ENCODE measurements at places on chromosomes 7 and 10.

DNA sequence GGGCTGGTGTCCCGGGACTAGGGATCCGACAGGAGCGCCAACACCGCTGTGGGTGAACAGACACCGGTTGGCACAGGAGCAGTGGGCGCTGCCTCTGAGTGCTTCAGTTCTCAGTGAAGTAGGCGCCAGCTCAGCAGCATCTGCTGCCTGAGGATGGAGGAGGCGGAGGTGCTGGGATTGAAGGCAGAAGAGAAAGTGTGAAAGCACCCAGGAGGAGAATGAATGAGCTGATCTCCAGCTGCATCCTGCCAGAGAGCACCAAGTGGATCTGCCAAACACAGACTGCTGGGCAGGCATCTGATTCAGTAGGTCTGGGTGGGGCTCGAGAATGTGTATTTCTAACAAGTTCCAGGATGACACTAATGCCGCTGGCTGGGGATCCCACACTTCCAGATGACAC is 74.5 kb downstream of the LANCL2 start:
- no peak overlapping the region for H3K27ac ChIP-seq
- no peak overlapping the region for H3K4me3 ChIP-seq
- no peaks in the 10 kb centered on the region for H3K36me3 ChIP-seq
- DNase-seq = peak; percentile 49
- H3K4me1 ChIP-seq = no peaks in the 10 kb centered on the region

- no peak overlapping the region for H3K27ac ChIP-seq
- no peak overlapping the region for H3K4me3 ChIP-seq
- no peak for DNase-seq
- H3K4me1 ChIP-seq = no peaks in the 10 kb centered on the region
Observed at GRCh38 chr10:125232841-125233240, 72.5 kb upstream of the CTBP2 start.

DNA sequence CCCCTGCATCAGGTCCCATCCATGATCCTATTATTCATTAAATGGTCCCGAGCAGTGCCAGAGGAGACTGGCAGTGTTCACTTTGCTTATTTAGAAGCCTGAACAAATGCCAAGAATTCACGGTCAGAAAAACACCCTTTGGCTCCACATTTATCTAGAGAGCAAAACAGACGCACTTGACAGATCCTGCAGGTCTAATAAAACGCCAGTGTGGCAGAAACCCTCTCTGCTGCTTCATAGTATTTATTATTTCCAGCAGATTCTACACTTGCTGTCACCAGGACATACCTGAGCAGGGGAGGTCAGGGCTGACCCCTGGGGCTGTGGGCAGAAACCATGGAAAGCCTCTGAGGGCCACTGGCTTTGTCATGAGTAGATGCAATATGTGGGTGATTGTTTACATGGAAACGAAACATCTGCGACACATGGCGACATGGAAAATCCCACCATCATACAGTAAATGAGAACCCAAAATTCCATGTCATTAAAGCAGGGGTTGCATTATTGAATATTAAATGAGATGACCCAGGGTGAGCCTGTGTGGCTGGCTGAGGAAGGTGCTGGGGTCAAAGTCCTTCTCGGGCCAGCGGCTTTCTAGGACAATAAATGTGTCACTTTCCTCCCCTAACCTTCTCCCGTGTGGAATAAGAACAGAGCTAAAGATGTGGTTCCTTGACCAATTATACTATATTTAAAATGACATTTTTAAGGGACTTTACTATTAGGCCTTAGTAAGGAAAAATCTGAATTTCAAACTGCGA is 205.9 kb upstream of the SVIL start:
- H3K27me3 ChIP-seq = no peaks in the 10 kb centered on the region
- H3K27ac ChIP-seq = peak overlapping the region; percentile 39
- no peak overlapping the region for H3K4me3 ChIP-seq
- H3K4me1 ChIP-seq = peaks cover 27% of the 10 kb centered on the region
- DNase-seq = no peak
- H3K36me3 ChIP-seq = no peaks in the 10 kb centered on the region

DNA sequence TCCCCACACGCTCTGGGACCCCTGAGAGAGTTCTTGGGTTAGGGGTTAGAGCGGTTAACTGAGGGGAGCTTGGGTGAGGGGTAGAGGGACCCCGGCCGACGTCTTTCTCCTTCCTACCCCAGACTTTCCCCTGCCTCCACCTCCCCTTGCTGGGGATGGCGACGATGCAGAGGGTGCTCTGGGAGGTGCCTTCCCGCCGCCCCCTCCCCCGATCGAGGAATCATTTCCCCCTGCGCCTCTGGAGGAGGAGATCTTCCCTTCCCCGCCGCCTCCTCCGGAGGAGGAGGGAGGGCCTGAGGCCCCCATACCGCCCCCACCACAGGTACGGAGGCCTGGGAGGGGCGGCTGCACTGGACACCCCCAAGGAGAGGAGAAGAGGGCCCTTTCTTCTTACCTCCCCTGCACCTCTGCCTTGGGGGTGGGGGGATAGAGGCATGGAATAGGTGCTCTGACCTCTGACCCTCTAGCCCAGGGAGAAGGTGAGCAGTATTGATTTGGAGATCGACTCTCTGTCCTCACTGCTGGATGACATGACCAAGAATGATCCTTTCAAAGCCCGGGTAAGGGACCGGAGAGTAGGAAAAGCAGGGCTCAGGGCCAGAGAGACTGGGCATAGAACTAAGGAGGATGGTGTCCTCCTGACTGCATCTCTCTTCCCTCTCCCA is 1.1 kb downstream of the ZYX start:
- peak overlapping the region; percentile 70 for H3K4me3 ChIP-seq
- DNase-seq = no peak
- no peaks in the 10 kb centered on the region for H3K27me3 ChIP-seq
- H3K27ac ChIP-seq = peak overlapping the region; percentile 94
- no peaks in the 10 kb centered on the region for H3K36me3 ChIP-seq

DNA sequence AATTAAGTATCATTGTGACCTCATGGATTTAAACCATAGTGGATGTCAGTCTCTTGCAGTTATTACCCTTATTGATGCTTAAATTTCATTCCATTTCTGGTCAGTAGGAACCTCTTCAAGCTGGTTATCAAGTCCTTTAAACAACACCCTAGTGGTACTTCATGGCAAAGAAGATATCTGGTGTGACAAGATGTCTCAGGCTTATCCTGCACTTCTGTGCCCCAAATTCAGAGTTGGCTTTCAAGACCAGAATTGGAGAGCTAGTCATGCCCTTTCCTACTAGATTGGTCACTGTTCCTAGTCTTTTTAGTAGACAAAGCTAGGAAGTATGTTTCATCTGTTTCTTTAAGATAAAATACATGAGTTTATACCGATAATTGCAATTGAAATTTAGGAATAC is 54.9 kb downstream of the KMT2E start:
- H3K4me1 ChIP-seq = no peaks in the 10 kb centered on the region
- H3K4me3 ChIP-seq = no peak overlapping the region
- H3K27me3 ChIP-seq = no peaks in the 10 kb centered on the region
- no peak overlapping the region for H3K27ac ChIP-seq
- H3K36me3 ChIP-seq = peaks cover 9% of the 10 kb centered on the region

- no peak overlapping the region for H3K27ac ChIP-seq
- no peaks in the 10 kb centered on the region for H3K27me3 ChIP-seq
- no peak overlapping the region for H3K4me3 ChIP-seq
- H3K36me3 ChIP-seq = no peaks in the 10 kb centered on the region
- no peaks in the 10 kb centered on the region for H3K4me1 ChIP-seq
Observed at GRCh38 chr7:148670374-148670773, 28.3 kb upstream of the CUL1 start.

- no peak overlapping the region for H3K27ac ChIP-seq
- H3K4me3 ChIP-seq = no peak overlapping the region
- H3K36me3 ChIP-seq = no peaks in the 10 kb centered on the region
- no peaks in the 10 kb centered on the region for H3K27me3 ChIP-seq
- no peak for DNase-seq
Observed at GRCh38 chr7:8564281-8564680, 130.9 kb downstream of the NXPH1 start.

GRCh38 chr10:131242007-131242406 is 69.5 kb downstream of the TCERG1L start:
- H3K4me3 ChIP-seq = no peak overlapping the region
- no peak overlapping the region for H3K27ac ChIP-seq
- DNase-seq = peak; percentile 64
- H3K36me3 ChIP-seq = no peaks in the 10 kb centered on the region
- H3K4me1 ChIP-seq = no peaks in the 10 kb centered on the region
- H3K27me3 ChIP-seq = no peaks in the 10 kb centered on the region

DNA sequence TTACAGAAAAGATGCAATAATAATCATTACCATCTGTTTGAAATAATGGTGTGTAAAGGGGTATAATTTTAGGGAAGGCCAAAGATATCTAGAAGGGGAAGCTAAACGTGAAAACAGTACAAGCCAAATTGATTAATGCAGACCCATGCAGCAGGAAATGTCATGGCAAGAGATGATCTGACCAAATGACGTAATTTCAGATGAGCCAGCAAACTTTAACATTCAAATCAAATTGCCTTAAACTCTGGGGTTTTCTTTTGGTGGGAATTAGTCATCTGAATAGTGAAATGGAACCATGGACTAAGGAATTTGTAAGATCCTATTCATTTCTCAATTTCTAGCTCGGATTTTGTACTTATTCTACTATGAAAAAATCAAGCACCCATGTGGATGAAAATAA is 21.4 kb upstream of the SCIN start:
- H3K27me3 ChIP-seq = peaks cover 5% of the 10 kb centered on the region
- H3K4me1 ChIP-seq = no peaks in the 10 kb centered on the region
- H3K27ac ChIP-seq = no peak overlapping the region
- no peaks in the 10 kb centered on the region for H3K36me3 ChIP-seq
- no peak overlapping the region for H3K4me3 ChIP-seq
- DNase-seq = no peak

Data from pancreas (tissue), 10 donors.